Lower lobe of right lung (tissue), 2 donors: ENCODE measurements at places on chromosomes 7 and 10.
A peak's percentile ranks its signal among the peaks of the same experiment; 100 is the strongest.

DNA sequence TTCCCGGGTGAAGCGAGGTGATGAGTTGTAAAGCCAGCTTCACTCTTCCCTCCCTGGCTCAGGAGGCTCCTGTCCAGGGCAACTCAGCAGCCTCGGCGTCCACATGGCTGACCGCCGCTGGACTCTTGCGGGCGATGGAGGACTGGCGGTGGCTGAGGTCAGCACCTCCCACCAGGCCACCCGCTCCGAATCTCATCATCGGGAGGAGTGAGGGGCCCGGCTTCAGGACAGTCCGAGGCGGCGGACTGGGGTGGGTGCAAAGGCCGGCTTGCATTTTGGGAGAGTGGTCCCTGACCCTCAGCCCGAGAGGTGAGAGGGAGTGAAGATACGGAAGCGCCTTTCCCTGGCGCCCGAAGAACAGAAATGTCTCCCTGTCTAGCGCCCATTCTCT is 759 bp downstream of the DNAJB12 start:
- H3K4me3 ChIP-seq = peak overlapping the region; percentile 85
- peak overlapping the region; percentile 94 for H3K27ac ChIP-seq
- peaks cover 21% of the 10 kb centered on the region for H3K36me3 ChIP-seq
- no peak for DNase-seq
- H3K27me3 ChIP-seq = no peaks in the 10 kb centered on the region
- peaks cover 34% of the 10 kb centered on the region for H3K4me1 ChIP-seq

DNA sequence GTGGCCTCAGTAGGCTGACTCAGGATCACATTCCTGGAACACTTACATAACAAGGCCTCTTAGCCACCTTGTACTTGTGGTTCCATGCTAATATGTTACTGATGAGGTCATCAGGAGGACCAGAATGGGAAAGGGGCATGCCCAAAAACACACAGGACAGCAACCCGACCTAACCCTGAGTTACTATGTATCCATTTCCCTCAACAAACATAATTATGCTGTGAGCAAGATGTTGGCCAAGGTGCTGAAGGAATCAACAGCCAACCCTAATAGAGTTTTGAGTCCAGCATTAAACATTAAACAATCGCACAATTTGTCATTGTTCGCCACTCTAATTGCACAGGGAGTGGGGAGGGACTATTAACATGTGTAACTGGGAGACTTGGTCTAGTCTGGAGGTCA is 129.4 kb downstream of the PLPP4 start:
- H3K4me3 ChIP-seq = no peak overlapping the region
- no peak for DNase-seq
- H3K36me3 ChIP-seq = no peaks in the 10 kb centered on the region
- no peaks in the 10 kb centered on the region for H3K4me1 ChIP-seq
- no peak overlapping the region for H3K27ac ChIP-seq

- DNase-seq = no peak
- no peak overlapping the region for H3K27ac ChIP-seq
- H3K4me3 ChIP-seq = no peak overlapping the region
- H3K27me3 ChIP-seq = no peaks in the 10 kb centered on the region
These were observed 17.0 kb upstream of the CDCA7L start for GRCh38 chr7:21962677-21963076.

- H3K4me3 ChIP-seq = no peak overlapping the region
- no peaks in the 10 kb centered on the region for H3K4me1 ChIP-seq
- DNase-seq = no peak
- no peaks in the 10 kb centered on the region for H3K36me3 ChIP-seq
- H3K27me3 ChIP-seq = no peaks in the 10 kb centered on the region
These were observed 57.1 kb upstream of the GRID1 start for GRCh38 chr10:86423739-86424138.

- no peaks in the 10 kb centered on the region for H3K4me1 ChIP-seq
- no peak for DNase-seq
- no peaks in the 10 kb centered on the region for H3K36me3 ChIP-seq
- H3K27ac ChIP-seq = no peak overlapping the region
These were observed 138.3 kb downstream of the JCAD start for GRCh38 chr10:29921071-29921446.

DNA sequence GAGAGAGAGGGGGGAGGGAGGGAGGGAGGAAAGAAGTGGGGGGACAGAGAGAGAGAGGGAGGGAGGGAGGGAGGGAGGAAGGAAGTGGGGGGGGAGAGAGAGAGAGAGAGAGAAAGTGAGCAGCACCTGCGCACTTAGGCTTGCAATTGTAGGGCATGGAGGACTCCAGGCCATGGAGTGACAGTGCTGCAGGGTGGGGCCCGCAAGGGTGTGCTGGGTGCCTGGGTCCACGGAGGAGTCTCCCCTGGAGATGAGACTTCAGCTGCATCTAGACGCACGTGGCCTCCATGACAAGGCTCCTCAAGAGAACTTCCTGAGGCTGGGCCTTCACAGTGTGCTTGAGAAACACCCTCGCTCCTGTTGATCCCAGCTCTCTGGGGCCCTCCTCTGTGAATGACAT is 44.5 kb downstream of the CLRN3 start:
- H3K36me3 ChIP-seq = no peaks in the 10 kb centered on the region
- no peak overlapping the region for H3K4me3 ChIP-seq
- H3K27ac ChIP-seq = no peak overlapping the region
- no peaks in the 10 kb centered on the region for H3K4me1 ChIP-seq

DNA sequence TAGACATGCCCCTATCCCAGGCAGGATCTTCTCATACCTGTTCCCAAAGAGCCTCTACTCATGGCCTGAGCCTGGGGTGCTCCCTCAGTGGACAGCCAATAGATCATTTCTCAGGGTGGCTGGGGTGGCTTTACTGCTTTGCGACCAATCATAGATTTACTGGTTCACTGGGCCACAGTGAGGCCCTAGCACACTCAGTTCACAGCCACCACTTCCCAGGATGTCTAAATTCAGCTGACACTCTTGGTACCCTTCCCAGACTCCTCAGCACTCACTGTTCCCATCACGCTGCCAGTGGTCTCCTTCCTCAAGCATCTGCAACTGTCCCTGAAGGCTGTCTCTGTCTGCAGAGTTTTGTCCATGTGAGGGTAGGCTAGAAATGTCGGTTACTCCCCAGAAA is 50.6 kb downstream of the ARHGAP22 start:
- H3K27ac ChIP-seq = no peak overlapping the region
- no peaks in the 10 kb centered on the region for H3K4me1 ChIP-seq
- no peaks in the 10 kb centered on the region for H3K27me3 ChIP-seq
- no peak for DNase-seq
